ENCODE measurements at places on chromosomes 2 and 18.

- no peak for DNase-seq
Measured at GRCh38 chr2:208980321-208980720, 443.5 kb upstream of the MAP2 start.

- peak; percentile 84 for DNase-seq
Measured at GRCh38 chr2:71548646-71549425, 95.5 kb downstream of the DYSF start.

DNA sequence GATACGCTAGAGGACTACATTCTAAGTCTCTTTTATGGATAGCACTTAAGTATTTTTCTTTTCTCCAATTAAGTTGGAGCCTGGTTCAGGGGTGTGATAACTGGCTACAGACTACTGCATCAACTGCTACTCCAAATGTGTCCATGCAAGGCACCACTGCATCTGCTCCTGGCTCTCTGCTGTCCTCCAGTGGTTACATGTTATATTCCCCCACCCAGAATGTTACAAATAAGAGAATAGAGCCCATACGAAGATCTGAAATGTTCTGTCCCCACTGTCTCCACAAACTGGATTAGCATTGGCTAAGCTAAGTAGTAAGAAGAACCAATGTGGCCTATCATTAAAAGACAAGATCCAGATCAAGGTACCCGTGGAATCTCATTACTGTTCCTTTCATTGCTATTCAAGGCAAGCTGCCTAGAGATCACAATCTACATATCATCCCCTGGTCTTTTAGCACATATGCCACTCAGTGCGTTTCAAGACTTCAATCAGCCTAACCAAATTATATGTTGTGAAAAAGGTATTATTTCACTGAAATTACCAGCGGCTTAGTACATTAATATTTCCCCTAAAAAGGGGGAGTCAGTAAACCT lies 308.3 kb upstream of the SLC8A1 start:
- peak; percentile 11 for DNase-seq

DNA sequence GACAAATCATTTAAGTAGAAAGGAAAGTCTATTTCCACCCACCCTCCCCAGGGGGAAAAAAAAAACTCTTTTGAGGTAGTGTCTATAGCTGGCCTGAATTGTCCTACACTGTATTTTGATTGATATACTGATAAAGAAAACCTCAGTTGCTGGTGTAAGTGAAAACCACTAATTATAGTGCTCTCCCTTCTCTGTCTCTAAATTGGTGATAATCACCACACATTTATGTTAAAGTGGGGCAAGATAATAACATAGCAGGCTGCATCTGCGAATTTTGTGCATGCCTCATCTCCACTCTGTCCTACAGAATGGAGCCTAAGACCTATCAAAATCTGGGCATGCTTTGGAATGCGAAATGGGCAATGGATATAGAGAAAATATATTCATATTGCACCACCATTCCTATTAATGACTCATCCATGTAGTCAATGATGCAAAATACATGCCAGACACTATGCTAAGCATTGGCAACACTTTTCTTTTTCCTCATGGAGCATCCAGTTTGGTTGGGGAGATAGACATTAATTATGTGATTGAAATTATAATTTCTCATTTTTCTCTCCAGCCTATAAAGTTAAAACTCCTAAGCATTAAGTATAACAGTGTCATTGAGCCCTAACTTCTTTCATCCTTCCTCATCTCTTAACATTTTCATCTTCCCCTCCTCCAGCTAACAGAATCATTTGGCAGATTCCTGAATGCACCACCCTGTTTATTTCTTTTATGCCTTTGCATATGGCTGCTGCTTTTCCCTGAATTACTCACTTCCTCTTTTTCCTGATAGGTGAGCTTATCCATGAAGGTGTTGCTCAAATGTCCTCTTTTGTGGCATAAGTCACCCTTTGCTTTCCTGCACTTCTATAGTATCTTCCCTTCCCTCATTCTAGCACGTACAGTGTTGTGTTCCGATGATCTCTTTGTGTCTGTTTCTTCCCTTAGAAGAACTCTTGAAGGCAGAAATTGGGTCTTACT lies 58.2 kb downstream of the SLC9A2 start:
- no peak for DNase-seq

DNA sequence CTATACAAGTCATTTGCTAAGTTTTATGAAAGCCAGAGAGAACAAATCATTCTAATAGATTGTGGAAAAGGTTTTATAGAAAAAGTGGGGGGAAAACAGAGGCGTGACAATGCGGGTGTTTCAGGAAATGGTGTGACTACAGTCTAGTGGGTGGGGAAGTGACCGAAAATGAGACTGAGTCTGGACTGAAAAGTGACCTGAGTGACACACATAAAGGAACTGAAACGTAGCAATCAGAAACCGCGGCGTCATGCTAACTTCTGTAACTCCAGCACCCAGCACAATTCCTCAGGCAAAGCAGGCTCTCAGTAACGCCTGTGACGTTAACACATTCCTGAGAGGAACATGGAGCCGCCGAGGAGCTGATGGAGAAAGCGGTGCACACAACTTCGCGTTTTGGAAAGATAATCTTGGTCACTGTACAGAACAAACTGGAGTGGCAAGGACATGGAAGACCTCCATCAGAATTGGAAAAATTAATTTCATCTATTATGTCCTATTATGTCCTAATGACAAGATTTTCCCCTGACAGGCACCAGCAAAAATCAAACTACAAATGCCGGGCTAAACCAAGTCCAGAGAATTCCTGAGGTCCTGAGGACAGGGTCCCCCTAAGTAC lies 1.4 kb upstream of the CD226 start:
- peak; percentile 19 for DNase-seq

- DNase-seq, result no peak
Measured at GRCh38 chr2:42084231-42084671, 36.4 kb downstream of the PKDCC start.

DNA sequence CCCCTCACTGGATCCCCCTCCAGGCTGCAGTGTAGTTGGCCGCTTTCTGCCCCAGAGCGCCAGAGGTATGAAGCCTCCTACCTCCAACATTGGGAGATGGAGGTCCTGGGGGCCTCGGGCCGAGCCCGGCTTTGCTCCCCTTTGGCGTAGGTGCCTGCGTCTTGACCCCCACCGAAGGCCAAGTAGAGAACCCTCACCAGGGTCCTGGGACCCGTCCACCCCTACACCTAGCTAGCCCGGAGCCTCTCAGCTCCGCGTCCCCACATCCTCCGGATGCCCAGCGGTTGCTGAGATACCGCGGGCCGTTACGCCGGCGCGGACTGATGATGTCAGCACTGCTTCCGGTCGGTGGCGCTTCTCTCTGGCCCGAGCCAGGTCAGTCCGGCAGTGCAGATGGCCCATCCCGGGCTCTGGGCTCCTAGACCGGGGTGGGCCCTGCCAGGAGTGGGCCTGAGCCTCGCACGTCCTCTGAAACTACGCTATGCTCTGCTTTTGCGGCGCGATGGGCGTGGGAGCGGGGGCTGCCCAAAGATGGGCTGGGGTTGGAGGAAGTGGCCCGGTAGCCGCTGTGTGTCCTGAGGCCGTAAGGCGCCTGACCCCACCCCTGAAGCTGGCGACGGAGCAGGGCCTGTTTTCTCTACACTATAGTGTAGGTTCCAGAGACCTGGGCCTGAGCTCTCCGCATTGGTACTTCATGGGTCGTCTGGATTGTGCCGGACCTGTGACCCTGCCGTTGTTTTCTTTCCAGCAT lies at the start of the genes GLB1L and STK16:
Gene GLB1L (minus strand): TSS at position 297 of the 751 bp plus-strand sequence. CDS start 1,871 bp downstream, outside the sequence.
Gene STK16 (plus strand): TSS at position 332 of the 751 bp plus-strand sequence. CDS start 521 bp downstream, outside the sequence.
- DNase-seq, result peak; percentile 87

DNA sequence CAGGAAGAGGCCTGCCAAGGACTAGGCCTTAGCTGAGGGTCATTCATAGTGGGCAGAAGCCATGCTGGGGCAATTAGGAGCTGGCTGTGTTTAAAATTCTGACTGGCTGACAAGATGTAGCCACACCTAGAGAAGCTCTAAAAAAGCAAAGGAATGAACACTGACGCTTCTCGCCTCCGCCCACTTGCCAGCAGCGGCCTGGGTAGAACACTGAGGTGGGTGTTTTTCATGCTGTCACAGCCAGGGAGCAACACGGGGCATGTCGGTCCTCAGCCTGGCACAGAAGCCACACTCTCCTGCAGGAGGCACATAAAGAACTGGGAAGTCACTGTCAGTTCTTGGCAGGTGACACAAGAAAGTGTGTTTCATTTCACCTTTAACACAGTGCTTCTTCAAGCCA lies 10.4 kb downstream of the CHST10 start:
- no peak for DNase-seq

DNA sequence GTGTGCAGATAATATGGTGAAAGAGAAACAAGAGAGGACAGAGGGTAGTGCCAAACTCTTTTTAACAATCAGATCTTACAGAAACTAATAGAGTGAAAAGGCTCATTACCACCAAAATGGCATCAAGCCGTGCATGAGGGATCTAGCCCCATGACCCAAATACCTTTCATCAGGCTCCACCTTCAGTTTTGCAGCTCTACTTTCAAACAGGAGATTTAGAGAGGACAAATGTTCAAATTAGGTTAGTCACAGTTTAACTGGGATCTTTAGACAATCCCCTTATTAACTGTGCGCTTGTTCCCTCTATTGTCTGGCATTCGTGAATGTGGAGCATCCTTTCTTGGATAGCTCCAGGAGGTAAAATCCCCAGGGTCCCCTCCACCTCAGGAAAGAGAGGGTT lies 1209.3 kb upstream of the CHAC2 start:
- no peak for DNase-seq

DNA sequence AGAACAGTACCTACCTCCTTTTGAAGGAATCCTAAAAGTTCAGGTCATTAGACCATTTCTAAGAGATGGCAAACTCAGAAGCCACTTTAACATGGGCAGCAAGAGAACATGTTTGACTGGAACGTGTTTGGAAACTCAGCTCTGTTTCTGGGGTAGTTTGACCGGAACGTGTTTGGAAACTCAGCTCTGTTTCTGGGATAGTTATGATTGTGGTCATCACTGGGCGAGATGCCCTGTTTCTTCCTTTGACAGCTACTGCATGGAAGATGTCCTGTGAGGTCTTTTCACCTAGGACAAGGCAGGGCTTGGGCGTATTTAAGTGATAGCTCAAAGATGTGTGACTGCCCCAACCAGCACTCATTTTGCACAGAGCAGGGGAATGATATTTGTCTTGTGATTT lies 19.9 kb upstream of the SERPINB13 start:
- DNase-seq, result no peak

- no peak for DNase-seq
Measured at GRCh38 chr2:158808426-158808825, 13.3 kb downstream of the DAPL1 start.

DNA sequence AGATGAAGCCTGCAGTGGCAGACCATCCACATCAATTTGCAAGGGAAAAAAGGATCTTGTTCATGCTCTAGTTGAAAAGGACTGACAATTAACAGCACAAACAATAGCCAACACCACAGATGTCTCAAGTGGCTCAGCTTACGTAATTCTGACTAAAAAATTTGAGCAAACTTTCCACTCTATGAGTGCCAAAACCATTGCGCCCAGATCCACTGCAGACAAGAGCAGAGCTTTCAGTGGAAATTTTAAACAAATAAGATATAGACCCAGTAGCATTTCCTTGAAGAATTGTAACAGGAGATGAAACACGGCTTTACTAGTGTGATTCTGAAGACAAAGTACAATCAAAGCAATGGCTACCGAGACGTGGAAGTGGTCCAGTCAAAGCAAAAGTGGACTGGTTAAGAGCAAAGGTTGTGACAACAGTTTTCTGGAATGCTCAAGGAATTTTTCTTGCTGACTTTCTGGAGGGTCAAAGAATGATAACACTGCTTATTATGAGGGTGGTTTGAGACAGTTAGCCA lies 12.0 kb upstream of the ZNF396 start:
- no peak for DNase-seq

DNA sequence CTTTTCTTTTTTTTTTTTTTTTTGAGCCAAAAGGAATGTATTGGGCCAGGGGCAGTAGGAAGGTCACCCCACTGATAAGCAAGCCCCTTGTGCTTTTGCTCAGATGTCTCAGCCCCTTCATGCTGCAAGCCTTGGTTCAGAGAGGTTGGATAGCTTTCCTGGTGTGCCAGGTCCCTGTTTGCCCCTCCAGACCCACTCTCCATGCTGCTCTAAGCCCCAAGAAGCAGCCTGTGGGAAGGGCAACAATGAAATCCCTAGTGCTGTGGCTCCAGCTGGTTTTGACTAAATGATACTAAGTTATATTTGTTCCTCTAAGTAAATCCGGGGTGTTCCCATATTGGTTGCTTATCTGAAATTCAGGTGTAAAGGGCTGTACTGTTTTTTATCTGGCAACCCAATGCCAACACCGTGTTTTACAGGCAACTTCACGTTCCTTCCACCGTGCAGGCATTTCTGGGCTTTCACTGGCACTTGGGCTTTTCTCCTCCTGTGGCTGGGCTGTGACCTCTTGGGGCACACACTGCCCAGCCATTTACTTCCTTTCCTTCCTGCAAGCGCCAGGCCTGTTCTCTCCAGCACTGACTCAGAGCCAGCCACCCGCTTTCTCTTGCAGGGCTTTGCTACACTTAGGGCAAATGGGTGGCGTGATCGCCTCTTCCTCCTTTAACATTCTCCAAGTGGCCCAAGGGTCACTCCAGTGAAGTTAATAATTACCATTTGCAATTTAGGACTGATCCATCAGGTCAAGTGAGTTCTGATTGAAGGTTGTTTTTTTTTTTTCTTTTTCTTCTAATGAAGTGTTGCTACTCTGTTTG lies 21.6 kb downstream of the MERTK start:
- peak; percentile 85 for DNase-seq

DNA sequence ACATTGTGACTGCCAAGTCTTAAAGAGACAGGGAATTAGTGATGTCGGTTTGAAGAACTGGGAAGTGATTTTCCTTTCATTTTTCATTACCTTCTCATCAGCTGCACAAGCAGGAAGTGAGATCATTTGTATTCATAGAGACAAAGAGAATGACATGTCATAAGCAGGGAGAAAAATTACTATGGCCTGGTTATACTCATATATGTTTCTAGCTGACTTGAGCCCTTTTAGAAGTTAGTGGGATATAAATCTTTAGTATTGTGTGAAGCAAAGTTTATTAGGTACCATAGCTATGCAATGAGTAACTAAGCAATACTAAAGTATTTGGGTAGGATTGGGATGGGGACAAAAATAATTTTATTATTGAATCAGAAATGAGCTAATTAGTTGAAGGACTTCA lies 284.1 kb downstream of the PID1 start:
- no peak for DNase-seq

DNA sequence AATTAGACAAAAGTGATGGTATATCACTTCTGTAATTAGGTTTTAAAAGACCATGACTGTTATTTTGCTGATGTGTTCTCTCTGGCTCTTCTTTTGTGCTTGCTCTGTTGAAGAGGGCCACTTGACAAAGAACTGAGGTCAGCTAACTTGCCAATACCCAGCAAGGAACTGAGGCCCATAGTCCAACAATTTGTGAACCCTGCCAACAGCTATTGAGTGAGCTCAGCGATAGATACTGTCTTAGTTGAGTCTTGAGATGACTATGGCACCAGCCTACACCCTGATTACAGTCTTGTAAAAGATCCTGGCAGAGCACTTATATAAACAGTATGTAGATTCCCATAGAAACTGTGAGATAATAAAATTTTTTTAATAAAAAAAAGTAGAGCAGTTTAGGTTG lies 103.0 kb downstream of the BMPR2 start:
- DNase-seq, result no peak

- DNase-seq, result no peak
Measured at GRCh38 chr2:176123411-176124109, 1.0 kb downstream of the HOXD9 start.

GRCh38 chr2:235663875-235664274 lies 170.0 kb downstream of the AGAP1 start:
- DNase-seq, result no peak

GRCh38 chr2:214069254-214069653 lies 341.6 kb upstream of the VWC2L start:
- DNase-seq, result no peak

GRCh38 chr2:78978340-78978739 lies 47.2 kb upstream of the REG3G start:
- no peak for DNase-seq

GRCh38 chr2:19677825-19678518 lies 223.8 kb downstream of the TTC32 start:
- DNase-seq, result no peak

Measured in small intestine (tissue), 16 donors.